ENCODE measurements at places on chromosomes 5 and 9.
A peak's percentile ranks its signal among the peaks of the same experiment; 100 is the strongest.

DNA sequence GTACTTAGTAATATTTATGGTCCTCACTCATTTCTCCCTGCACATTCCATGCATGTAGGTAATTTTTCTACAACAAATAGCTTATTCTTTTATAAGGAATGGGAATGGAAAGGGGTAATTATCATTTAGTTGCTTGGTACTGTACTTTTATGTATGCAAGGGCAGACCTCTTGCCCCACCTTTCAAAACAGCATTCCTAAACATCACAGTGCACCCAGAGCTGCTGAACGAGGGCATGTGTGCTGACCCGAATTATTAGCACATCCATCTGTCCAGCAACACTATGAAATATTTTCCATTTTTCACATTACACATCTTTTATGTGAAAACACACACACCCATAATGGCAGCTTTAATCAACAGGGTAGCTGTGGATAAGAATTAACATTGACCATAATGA, 228.6 kb upstream of the ARRDC3 start:
- no peak for DNase-seq

- DNase-seq: no peak
These were observed 91.1 kb downstream of the MRPS27 start for GRCh38 chr5:72228960-72229359.

GRCh38 chr5:142984011-142984410, 213.8 kb downstream of the ARHGAP26 start:
- no peak for DNase-seq

GRCh38 chr5:152864991-152865390, 459.9 kb upstream of the NMUR2 start:
- no peak for DNase-seq

DNA sequence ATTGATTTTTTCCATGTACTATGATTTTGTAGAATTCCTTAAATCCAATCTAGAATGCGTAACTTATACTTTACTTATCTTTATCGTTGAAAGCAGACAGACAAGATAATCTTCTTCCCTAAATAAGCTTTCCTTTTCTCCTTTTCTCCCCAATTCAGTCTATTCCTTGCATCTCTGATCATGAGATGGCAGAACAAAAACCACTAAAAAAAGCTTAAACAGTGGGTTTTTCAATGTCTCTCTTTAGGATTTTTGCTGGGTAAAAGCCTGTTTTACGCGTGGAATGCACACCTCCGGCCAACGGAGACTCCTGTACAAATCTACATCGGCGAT, 755 bp downstream of the CDKN2B start:
- no peak for DNase-seq

- DNase-seq: no peak
These were observed 520.0 kb upstream of the C9orf72 start for GRCh38 chr9:28092981-28093936.

- no peak for DNase-seq
These were observed 112.5 kb downstream of the CRB2 start for GRCh38 chr9:123468541-123468940.

DNA sequence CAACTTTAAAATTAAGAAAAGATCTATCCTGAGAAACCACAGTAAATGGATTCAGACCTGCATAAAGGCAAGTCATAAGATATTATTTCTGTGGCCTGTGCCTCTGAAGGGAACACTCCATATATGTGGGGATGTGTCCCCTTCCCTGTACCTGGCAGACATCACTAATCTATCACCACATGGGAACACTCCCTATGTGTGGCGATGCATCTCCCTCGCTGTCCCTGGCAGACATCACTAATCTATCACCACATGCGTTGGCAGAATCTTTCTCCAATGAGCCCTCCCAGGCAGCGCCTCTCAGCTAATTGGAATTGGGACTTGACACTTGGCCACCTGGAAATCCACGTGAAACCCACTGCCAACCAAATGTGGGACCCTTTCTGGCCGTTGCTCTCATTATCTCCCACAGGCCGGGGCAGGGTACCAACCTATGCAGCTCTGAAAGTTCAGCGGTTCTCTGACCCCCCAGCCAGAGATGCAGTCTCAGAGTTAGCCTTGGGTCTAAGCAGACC, 25.2 kb upstream of the ASS1 start:
- DNase-seq: no peak

DNA sequence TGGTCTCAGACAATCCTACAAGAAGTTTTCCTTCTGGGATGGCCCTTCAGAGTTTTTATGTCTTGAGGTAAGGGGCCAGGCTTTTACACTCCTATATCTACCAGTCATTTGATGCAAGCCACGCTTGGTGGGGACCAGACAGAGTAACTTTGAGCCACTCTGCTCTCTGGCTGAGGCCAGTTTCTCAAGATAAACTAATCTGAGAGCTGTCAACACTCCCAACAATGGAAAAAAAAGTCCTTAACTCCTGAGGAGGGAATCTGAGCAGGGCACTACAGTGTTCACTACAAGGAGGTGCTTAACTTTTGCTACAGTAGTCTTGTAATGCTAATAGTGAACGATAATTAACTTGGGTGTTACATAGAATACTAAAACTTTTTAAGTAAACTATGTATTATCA, 62.7 kb downstream of the MRPS30 start:
- DNase-seq: no peak

- DNase-seq: no peak
These were observed 13.1 kb downstream of the DNAJB5 start for GRCh38 chr9:35002623-35003022.

- no peak for DNase-seq
These were observed 2371.7 kb upstream of the C9orf72 start for GRCh38 chr9:29945012-29945411.

GRCh38 chr5:169116961-169117461, 183.9 kb downstream of the SLIT3 start:
- DNase-seq: no peak

DNA sequence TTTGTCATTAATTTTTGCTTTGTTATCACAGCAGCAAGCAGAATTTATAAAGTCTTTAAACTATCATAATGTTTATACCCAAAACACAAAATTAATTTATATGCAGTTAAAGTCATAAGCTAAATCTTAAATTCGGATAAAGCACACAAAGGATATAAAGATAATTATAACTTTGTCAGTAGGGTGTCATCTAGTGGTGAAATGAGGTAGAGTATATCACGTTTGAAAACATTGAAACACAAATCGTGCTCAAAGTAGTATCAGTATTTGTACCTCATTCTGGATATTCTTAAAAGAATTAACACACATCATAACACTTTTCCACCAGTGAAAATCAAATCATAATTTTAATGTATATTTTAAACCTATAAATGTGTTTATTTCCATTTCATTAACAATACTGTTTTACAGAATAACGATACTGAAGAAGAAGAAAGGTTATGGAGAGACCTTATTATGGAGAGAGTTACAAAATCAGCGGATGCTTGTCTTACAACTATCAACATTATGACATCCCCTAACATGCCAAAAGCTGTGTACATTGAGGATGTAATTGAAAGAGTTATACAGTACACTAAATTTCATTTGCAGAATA, 129.5 kb downstream of the NIPBL start:
- no peak for DNase-seq

GRCh38 chr5:10111571-10111970, 138.1 kb downstream of the ATPSCKMT start:
- no peak for DNase-seq

DNA sequence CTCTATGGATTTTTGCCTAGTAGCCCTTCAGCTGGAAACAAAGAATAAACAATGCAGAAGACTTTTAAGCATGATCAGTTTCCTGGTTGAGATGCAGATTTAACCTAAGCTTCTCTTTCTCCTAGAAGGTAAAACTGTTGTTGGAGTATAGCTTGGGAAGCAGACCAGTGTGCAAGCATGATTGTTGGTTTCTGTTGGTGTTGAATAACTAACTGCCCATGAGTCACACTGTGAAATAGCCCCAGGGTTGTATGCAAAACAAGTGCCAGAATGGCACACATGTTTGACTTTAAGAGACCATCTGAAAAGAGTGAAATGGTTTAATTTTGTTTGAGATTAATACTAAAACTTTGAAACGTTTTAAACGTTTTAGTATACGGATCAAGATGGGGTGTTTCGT, 227.1 kb downstream of the ARHGEF28 start:
- no peak for DNase-seq

DNA sequence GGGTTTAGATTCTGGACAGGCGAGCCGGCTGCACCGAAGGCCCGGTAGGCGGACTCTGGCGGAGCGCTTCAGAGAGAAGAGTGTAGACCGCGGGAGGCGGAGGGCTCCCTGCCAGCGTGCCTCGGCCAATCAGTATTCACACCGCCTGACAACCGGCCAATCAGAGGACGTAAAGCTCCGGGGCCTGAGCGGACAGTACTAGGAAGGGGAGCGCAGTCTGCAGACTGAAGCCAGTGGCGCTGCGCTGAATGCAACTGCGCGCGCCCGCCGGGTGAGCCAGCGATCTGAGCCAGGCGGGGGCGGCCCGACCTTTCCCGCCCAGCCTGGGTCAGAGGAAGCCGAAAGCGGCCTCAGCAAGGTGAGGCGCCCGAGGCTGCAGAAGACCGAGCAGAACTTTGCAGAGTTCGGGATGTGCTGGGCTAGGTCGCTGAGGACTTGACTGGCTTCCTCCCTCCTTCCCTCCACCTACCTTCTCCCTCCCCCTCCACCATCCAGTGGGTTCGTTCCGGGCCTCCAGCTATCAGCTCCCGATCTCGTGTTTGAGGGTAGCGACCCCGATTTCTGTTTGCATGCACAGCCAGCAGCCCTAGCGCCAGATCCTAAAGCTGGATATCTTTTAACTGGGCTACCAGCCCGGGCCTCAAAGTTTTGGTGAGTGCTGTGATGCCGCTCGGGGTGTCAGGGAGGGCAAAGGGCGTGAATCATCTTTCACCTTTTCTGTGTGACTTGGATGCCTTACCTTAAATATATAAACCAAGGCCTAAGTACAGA, at the start of gene DMRT2:
DMRT2 (plus strand) TSS at position 233 of the 771 bp plus-strand sequence. CDS start 1,257 bp downstream, outside the sequence.
- DNase-seq: peak; percentile 83

DNA sequence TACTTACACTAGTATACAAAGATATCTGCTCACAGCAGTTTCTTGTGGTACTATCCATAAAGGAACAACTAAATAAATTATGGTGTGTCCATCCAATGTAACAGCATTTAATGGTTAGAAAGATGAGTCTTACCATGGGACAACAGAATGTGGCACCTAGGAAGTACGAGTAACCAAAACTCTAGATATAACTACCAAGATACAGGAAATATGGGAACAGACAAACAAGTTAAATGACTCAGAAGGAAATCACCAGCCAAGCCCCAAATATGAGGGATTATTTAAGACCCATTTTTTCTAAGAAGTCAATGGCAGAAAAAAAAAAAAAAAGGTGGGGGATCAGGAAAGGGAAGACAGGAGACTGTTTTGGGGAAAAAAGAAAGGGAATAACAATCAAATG, 294.8 kb downstream of the PRELID2 start:
- no peak for DNase-seq

DNA sequence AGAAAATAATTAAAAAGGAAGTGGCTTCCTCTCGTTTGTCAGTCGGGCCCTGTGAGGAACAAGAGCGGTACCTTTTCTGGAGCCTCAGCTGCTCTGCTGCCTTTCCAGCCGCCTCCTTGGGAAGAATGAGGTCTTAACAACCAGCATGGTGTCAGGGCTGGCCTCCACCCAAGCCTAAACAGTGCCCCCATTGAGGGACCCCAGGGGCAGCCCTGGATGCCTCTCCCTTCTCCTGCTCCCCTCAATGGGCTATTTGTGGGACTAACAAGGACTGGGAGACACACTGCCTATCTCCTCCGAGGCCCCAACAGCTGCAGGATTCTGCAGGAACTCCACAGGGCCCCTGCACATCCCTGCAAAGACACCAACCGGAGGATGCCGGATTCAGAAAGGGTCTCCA, 155.4 kb upstream of the MAP3K1 start:
- DNase-seq: peak; percentile 78

DNA sequence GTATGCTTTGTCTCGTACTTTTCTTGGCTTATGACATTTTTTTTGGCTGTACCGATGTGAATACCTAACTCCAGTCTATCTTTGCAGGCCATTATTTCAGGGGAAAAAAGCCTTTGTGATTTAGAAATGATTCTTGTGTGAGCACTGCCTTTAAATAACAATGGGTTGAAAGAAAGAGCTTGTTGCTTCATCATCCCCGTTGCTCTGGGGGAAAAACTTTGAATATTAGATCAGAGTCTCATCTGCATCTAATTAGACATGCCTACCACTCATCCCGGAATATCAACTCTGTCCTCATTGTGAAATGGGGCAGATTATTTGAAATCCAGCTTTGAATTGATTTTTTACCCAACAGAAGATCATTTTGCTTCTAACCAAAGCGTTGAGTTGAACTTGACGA, 13.5 kb downstream of the CXCL14 start:
- no peak for DNase-seq

GRCh38 chr5:79630444-79630843, 18.2 kb downstream of the TENT2 start:
- DNase-seq: no peak

DNA sequence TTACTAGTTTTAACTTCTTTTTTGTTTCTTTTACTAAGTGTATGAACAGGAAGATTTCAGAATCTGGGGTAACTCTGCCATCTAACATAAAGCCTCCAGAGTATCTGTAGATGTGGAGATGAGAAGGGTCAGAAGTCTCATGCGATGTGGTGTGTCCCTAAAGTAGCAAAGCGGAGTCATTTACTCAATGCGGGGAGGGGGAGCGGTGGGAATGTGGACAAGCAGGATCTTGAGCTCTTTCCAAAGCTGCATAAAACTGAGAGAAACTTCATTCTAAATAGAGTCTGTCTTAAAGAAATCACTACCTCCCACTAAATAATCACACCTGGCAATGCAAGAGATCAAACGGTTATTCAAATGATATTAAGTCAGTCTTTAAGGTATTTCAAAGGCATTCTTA, 92.4 kb downstream of the MED27 start:
- DNase-seq: no peak

GRCh38 chr9:76414661-76415060, 20.4 kb upstream of the RFK start:
- DNase-seq: no peak

GRCh38 chr5:76337953-76338451, 65.1 kb upstream of the IQGAP2 start:
- DNase-seq: no peak

GRCh38 chr5:168889039-168889438, 309.9 kb upstream of the PANK3 start:
- no peak for DNase-seq

- no peak for DNase-seq
These were observed 29.7 kb downstream of the PWWP2A start for GRCh38 chr5:160089531-160089930.

DNA sequence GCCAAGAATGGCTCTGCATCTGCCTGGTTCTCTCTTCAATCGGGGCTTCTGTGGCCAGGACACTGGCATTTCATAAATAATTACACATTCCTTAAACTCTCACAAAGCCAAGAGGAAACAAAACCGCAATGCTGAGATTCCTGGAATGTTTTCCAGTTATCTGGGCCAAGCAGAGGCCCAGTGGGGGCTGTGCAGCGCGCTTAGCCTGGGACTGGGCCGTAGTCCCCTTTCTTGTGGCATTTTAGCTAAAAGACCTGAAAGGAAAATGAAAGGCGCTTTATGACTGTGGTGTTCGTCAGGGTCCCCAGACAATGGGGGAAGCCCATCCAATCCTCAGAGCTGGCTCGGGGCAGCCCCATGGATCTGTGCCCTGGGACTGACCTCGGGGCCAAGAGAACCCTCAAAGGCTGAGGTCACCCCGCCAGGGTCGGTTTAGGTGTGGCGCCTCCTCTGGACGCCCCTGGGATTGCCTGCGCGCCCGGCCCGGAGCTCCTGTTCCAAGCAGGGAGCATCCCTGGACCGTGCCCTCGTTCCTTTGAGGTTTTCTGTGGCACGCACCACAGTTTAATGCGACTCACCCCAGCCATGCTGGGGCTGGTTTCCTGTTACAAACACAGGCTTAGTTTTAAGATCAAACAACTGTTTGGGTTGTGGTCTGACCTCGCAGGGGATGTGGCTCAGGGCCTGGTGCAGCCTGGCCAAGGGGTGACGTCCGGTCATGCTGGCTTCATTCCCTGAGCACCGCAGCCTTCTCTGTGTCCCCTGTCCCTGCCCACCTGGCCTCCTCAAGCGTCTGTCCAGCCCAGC, 51.5 kb upstream of the NKD2 start:
- DNase-seq: no peak
